PC-3 (cell line): ENCODE measurements at places on chromosomes 6 and 20. TPM values are rescaled to one million over a fixed set of nuclear protein-coding genes. Genes with fewer than 3 reads are reported as not detected.
A peak's percentile ranks its signal among the peaks of the same experiment; 100 is the strongest.

- DNase-seq: no peak
- H3K27me3 ChIP-seq: no peaks in the 10 kb centered on the region
- peak overlapping the region; percentile 66 for H3K27ac ChIP-seq
Measured at GRCh38 chr20:10653599-10654249, 20.1 kb downstream of the JAG1 start.

- H3K27me3 ChIP-seq: no peaks in the 10 kb centered on the region
- no peaks in the 10 kb centered on the region for H3K4me1 ChIP-seq
- no peak overlapping the region for H3K4me3 ChIP-seq
- no peak overlapping the region for H3K27ac ChIP-seq
- H3K36me3 ChIP-seq: no peaks in the 10 kb centered on the region
Measured at GRCh38 chr20:40588891-40589290, 100.1 kb downstream of the MAFB start.

DNA sequence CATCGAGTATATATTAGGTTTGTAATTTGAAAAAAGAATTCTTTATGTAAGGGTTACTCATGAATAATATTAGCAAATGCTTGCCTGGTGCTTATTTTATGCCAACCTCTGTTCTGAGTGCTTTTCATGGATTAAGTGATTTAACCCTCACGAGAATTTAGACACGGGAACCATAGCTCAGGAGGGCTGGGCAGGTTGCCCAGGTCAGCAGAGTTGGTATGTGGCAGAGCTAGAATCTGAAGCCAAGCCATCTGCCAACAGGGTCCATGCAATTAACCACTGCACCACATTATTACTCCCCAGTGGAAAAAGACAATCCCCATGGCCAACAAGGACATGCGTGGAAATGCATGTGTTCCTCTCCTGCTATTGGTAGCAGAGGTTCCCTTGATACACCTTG, 345.6 kb downstream of the CDC5L start:
- H3K4me1 ChIP-seq: peaks cover 33% of the 10 kb centered on the region
- H3K27me3 ChIP-seq: no peaks in the 10 kb centered on the region
- H3K27ac ChIP-seq: no peak overlapping the region

DNA sequence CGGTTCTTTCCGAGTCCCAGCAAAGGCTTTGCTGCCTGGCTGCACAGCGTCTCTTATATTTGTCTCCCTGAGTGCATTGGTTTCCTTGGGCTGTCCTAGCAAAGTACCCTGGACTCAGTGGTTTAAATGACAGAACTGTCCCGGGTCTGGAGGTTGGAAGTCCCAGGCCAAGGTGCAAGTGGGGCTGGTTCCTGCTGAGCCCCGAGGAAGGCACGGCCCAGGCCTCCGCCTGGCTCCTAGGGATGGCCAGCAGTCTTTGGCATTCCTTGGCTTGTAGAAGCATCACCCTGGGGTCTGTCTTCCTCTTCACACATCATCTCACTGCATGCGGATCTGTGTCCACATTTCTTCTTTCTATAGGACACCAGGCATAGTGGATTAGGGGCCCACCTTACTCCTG, 64.8 kb upstream of the QKI start:
- no peak for DNase-seq
- no peak overlapping the region for H3K4me3 ChIP-seq
- no peaks in the 10 kb centered on the region for H3K27me3 ChIP-seq
- peaks cover 31% of the 10 kb centered on the region for H3K4me1 ChIP-seq

- no peak for DNase-seq
- no peaks in the 10 kb centered on the region for H3K27me3 ChIP-seq
- no peak overlapping the region for H3K27ac ChIP-seq
- peaks cover 9% of the 10 kb centered on the region; the same call in 1 of the 2 replicates for H3K36me3 ChIP-seq
Measured at GRCh38 chr20:25369529-25369928, 21.1 kb downstream of the ABHD12 start.

GRCh38 chr20:57450931-57451330, 59.7 kb downstream of the RBM38 start:
- no peaks in the 10 kb centered on the region for H3K36me3 ChIP-seq
- H3K27ac ChIP-seq: no peak overlapping the region
- H3K27me3 ChIP-seq: peaks cover 3% of the 10 kb centered on the region; the same call in 1 of the 2 replicates
- peaks cover 20% of the 10 kb centered on the region for H3K4me1 ChIP-seq
- DNase-seq: no peak

DNA sequence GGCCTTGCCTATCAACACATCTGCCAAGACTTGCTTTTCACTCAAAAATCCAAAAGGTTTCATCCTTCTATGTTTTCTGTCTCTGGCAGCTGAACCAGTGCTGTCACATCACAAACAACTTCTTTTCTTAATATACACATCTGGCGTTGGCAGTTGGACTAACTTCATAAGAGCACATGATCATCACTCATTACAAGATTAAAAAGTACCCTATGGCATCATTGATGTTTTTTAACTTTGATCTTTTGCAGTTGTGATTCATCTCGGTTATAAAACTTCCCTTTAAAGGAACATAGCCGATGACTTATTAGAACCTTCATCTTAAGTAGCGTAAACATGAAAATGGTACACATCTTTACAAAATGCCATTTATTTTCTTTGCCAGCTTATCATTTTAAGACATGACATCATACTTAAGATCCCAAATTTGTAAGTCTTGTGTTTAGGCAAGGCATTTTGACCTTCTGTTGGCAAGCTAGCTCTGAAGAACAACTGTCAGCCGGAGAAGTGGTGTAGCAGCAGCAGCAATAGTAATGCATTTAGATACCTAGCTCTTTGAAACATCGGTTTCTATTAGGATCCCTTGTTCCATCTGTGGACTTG, 64.2 kb upstream of the SUPT3H start:
- H3K36me3 ChIP-seq: peaks cover 18% of the 10 kb centered on the region; the same call in 1 of the 2 replicates
- no peak overlapping the region for H3K27ac ChIP-seq
- no peak for DNase-seq
- peaks cover 60% of the 10 kb centered on the region for H3K4me1 ChIP-seq
- H3K4me3 ChIP-seq: no peak overlapping the region

DNA sequence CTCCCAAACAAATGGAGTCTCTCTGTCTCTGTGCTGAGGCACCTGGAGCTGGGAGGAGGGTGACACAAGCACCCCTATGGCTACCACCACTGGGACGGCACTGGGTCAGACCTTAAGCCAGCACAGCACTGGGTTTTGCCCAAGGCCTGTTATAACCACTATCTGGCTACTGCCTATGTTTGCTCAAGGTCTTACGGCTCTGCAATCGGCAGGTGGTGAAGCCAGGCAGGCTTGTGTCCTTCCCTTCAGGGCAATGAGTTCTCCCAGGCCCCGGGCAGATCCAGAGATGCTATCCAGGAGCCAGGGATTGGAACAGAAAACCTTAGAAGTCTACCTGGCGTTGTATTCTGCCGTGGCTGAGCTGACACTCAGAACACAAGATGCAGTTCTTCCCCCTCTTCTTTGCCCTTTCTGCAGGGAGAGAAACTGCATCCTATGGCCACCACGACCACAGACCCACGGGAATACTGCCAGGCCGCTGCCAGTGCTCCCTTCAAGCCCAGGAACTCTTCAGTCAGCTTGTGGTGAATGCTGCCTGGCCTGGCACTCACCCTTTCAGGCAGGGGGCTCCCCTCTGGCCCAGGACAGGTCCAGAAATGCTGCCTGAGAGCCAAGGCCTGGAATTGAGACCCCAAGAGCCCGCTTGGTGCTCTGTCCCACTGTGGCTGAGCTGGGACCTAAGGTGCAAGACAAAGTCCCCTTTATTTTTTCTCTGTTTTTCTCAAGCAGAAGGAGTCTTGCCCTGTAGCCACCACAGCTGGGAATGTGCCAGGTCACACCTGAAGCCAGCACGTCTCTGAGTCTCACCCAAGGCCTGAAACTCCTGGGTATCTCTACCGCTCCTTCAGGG, 67.0 kb upstream of the FRMD1 start:
- no peaks in the 10 kb centered on the region for H3K4me1 ChIP-seq
- peaks cover 41% of the 10 kb centered on the region for H3K27me3 ChIP-seq
- H3K27ac ChIP-seq: no peak overlapping the region
- no peak overlapping the region for H3K4me3 ChIP-seq
- no peak for DNase-seq

SRSF12 gene
- total RNA-seq: not detected in 2 replicates

DNA sequence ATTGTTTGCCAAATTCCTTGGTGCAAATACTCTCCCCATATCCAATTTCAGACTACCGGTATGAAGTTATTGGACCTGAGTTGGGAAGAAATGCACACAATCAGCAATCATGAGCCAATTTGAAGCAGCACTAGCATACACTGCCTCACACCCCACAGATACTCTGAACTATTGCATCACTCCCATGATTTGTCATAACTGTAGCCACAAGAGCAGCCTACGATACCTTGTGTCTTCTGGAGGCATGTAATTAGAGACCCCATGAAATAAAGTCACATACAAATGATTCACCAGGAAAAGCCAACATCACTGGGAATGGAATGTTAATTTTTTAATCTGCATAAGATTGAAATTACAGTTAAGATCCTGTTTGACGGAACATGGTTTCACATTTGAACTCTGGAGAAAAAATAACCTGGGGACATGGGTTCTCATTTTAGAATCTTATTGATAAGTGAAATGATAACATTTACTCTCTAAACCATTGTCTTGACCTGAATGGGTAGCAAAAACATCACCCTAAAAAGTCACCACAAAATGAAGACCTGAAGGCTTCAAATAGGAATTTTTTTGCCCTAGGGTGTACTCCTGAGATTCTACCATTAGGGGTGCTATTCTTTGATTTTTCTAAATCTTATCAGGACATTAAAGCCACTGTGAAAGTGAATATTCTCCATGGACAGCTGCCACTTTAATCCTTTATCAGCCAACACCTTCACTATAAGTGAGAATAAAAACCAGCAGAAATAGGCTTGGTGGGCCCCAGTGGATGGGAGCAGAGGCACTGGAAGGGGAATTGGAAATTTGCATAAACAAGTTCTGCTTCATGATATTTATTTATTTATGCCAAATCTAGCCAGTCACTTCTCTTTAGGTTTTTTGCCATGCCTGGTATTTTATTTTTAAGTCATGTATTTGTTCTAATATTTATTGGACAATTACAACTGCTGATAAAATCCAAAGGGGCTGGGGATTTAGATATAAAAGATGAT, 34.5 kb upstream of the HBS1L start:
- H3K36me3 ChIP-seq: no peaks in the 10 kb centered on the region; the same call in 1 of the 2 replicates
- H3K27me3 ChIP-seq: no peaks in the 10 kb centered on the region
- no peak overlapping the region for H3K27ac ChIP-seq
- DNase-seq: peak; percentile 50
- H3K4me3 ChIP-seq: no peak overlapping the region
- peaks cover 11% of the 10 kb centered on the region for H3K4me1 ChIP-seq

DNA sequence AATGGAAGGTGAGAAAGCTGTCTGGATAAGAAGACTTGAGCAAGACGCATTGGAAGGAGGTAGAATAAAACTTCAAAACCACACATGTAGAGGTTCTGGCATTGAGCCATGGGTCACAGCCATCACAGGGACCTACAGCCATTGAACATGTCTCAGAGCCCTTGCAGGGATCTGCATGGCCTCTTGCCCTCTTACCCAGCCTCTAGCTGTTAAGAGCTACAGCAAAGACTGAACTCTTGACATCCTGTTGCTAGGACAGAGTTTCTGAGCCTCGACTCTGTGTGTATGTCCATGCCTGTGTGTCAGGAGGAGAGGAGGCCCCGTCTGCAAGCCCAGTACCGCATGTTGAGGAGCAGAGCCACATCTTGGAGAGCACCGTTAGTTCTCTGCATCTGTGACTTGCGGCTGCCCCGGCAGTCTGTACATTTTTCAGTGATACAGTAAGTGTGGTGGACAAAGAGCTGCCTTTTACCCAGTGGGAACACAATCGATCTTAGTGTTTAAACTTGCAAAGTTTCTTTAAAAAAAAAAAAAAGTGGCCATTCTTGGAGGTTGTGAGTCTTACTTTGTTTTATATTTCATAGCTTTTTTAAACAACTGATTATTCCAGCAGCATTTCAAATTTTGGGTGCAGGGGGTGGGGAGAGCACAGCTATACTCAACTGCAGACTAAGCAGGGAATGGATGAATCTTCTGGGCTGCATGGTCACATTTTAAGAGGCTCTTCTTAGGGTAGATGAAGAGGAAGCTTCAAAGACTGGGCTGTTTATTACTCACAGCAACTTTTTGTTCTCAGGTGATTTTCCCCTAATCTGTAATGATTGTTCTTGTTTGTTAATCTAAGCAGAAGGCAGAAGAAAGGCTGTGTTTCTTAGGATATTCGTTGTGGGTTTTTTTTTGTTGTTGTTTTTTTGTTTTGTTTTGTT, 88.5 kb downstream of the TBC1D7 start:
- H3K4me1 ChIP-seq: no peaks in the 10 kb centered on the region
- no peaks in the 10 kb centered on the region for H3K36me3 ChIP-seq
- H3K27me3 ChIP-seq: peaks cover 74% of the 10 kb centered on the region

- no peaks in the 10 kb centered on the region for H3K36me3 ChIP-seq
- no peak overlapping the region for H3K27ac ChIP-seq
- H3K4me3 ChIP-seq: no peak overlapping the region
- no peaks in the 10 kb centered on the region for H3K4me1 ChIP-seq
- no peak for DNase-seq
Measured at GRCh38 chr6:117958536-117958935, 51.5 kb downstream of the SLC35F1 start.

DNA sequence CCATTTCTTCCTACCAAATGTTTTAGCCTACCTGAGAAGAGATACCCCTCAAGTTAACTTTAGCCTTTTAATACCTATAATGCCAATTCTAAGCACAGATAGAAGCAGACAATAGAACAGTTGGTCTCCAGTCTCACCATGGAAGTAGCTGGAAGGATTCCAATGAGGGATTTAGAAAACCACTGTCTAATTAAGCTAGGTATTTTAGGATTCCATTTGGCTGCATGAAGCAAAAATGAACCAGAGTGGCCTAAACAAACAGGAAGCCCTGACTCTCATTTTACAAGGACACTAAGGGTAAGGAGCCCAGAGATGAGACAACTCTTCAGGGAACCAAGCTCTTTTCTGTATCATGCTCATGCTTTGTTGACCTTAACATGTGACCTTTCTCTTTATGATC, 199.2 kb downstream of the ALDH8A1 start:
- no peaks in the 10 kb centered on the region for H3K4me1 ChIP-seq
- no peak overlapping the region for H3K4me3 ChIP-seq
- no peak overlapping the region for H3K27ac ChIP-seq
- H3K27me3 ChIP-seq: no peaks in the 10 kb centered on the region
- no peaks in the 10 kb centered on the region for H3K36me3 ChIP-seq

DNA sequence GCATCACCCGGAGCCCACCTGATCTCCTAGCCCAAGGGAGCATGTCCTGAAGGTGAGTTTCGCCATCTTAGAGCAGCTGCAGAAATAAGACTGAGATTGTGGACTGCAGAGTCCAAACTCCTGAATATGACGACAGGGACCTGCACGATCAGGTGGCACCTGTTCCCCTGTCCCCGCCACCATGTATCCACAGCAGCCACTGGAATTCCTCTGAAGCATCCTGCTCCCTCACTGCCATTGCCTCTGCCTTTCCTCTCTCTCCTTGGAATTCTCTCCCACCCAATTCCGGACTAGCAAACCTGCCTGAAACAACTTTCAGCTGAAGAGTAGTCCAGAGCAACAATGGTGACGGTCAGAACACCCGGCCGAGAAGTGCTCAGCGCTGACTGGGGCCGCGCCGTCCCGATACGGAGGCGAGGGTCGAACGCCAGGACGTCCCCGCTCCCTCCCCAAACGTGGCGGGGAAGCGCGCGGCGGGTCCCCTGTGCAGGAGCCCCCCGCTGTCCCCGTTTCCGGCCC, 694 bp upstream of the FAM120B start:
- no peaks in the 10 kb centered on the region for H3K36me3 ChIP-seq
- peak overlapping the region; percentile 95 for H3K4me3 ChIP-seq
- no peaks in the 10 kb centered on the region for H3K27me3 ChIP-seq
- H3K4me1 ChIP-seq: peaks cover 16% of the 10 kb centered on the region
- DNase-seq: no peak
